Upper lobe of right lung (tissue), 1 donor: ENCODE measurements at places on chromosomes 13 and 19. TPM values are rescaled to one million over a fixed set of nuclear protein-coding genes. Genes with fewer than 3 reads are reported as not detected.

GRCh38 chr19:50479761-50480251 is 3.2 kb upstream of the GARIN5A start:
- H3K4me1 ChIP-seq: peaks cover 16% of the 10 kb centered on the region
- peaks cover 57% of the 10 kb centered on the region for H3K36me3 ChIP-seq

- peak overlapping the region; percentile 12 for H3K27ac ChIP-seq
- DNase-seq: no peak
- H3K36me3 ChIP-seq: no peaks in the 10 kb centered on the region
- H3K4me1 ChIP-seq: peaks cover 60% of the 10 kb centered on the region
These were observed 5.2 kb downstream of the STARD13 start for GRCh38 chr13:33280279-33280905.

Gene ACP7
- total RNA-seq: not detected

DNA sequence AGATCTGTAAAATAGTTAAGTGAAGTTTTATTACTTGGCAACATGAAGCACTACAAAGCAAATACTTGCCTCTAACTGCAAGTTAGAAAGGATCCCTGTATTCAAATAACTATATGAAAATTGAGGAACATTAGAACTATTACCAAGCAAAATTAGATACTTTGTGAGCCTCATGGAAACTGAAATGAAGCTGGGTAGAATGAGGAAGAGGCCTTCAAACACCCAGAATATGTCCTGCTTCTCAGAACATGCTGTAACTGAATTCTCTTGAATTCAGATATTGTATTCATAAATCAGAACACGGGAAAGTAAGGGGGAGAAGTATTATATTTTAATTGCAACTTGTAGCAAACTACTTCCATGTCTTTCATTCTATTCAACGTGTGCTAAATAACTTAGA is 947.9 kb downstream of the PCDH17 start:
- H3K36me3 ChIP-seq: no peaks in the 10 kb centered on the region
- H3K4me3 ChIP-seq: no peak overlapping the region
- no peak for DNase-seq
- H3K27ac ChIP-seq: no peak overlapping the region
- no peaks in the 10 kb centered on the region for H3K27me3 ChIP-seq
- no peaks in the 10 kb centered on the region for H3K4me1 ChIP-seq

DNA sequence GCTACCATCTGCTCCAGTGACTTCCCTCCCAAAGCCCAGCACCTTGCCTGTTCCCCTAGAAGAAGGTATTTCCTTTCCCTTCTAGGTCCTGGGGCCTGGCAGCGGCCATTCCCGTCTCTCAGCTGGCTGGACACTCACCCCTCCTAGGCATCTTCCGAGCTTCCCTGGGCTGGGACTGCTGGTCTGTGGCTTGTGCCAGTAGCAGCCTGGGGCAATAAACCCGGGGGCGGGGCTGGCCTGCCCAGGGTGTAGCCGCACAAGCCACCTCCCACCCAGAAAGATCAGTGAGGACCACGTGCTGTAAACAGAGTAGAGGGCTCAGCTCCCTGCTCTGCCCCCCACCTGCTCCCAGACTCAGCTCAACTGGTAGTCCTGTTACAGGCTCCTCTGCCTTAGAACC is 15.0 kb downstream of the LIPE start:
- no peaks in the 10 kb centered on the region for H3K4me1 ChIP-seq
- DNase-seq: no peak
- H3K27me3 ChIP-seq: no peaks in the 10 kb centered on the region
- H3K27ac ChIP-seq: no peak overlapping the region
- no peaks in the 10 kb centered on the region for H3K36me3 ChIP-seq
- H3K4me3 ChIP-seq: no peak overlapping the region

DNA sequence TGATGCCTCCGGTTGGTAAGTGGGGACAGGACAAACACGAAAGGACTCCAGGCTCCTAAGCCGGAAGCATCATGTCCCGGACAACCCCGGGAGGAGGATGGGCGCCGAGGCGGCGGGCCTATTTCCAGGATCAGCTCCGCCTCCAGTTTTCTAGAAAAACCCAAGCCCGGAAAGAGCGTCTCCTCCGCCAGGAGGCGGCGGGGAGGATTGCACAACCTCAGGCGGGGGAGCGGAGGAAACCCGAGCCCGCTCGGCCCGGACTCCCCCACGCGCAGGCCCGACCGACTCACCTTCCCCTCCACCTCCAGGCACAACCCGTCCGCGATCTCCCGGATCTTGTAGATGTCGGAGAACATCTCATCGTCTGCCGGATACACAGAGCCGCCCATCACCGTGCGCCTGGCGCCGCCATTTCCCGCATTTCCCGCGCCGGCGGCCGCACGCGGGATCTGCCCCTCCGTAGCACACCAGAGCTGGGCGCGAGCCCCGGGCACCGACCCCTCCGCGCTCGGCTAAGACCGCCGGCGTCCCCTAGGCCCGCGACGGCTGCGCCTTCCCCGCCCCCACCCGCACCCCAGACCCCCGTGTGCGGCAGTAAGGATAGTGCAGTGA is 455 bp downstream of the TPT1 start:
- peak overlapping the region; percentile 99 for H3K4me3 ChIP-seq
- H3K27ac ChIP-seq: peak overlapping the region; percentile 100
- peaks cover 47% of the 10 kb centered on the region for H3K36me3 ChIP-seq
- DNase-seq: peak; percentile 97
- peaks cover 51% of the 10 kb centered on the region for H3K4me1 ChIP-seq

DNA sequence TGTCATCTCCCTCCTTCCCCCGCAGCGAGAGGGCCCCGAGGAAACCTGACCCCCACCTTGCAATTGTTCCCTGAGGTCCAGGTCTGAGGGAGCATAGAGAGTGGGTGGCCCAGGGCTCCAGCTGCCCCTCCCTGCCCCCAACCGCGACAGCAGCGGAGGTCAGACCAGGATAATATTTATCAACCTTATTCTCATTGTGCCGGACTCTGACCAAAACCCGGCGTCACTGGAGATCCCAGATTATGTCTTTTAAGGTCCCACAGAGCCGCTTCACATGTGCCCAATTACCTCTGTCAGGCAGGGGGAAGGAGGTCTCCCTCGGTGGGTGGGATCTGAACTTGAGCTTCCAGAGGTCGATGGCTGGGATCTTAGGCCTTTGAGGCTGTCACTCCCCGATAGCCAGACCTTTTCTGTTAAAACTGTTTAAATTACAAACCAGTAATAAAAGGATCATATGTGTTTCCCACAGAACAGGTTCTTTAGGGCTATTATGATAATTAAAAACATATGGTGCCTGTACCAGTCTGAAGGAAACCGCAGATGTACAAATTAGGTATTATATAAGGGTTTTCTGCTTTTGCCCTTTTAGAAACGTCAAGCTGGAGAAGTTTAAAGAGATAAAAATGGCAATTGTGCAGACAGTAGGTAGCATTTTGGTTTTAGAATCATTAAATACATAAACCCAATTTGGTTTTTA is 195.5 kb downstream of the ZNF536 start:
- H3K4me1 ChIP-seq: no peaks in the 10 kb centered on the region
- DNase-seq: no peak
- no peak overlapping the region for H3K4me3 ChIP-seq
- H3K27ac ChIP-seq: no peak overlapping the region

GRCh38 chr13:99686157-99686572 is 184.9 kb downstream of the TM9SF2 start:
- H3K4me1 ChIP-seq: no peaks in the 10 kb centered on the region
- no peak for DNase-seq
- no peaks in the 10 kb centered on the region for H3K27me3 ChIP-seq

DNA sequence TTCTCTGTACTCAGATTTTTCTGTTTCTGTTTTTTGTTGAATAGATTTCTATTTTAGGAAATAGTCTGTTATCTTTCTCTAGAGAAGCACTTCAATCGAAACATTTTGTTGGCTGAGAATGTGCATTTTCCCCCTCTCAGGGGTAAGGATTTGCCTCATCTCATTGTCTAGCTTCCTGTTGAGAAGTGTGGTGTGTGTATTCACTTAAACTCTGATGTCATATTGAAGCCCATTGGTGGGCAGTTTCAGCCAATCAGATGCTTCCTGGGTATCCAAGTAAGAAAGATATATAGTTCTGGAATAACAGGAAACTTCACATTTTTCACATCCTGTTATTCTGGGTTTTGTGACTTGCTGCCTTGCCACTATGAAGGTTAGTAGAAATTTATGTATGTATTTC is 87.6 kb downstream of the ARHGEF7 start:
- H3K27me3 ChIP-seq: no peaks in the 10 kb centered on the region
- peak overlapping the region; percentile 48 for H3K27ac ChIP-seq
- DNase-seq: no peak
- peaks cover 44% of the 10 kb centered on the region for H3K4me1 ChIP-seq
- peak overlapping the region; percentile 17 for H3K4me3 ChIP-seq
- H3K36me3 ChIP-seq: no peaks in the 10 kb centered on the region

GRCh38 chr13:29887686-29888085 is 37.3 kb upstream of the UBL3 start:
- no peaks in the 10 kb centered on the region for H3K27me3 ChIP-seq
- no peaks in the 10 kb centered on the region for H3K4me1 ChIP-seq
- DNase-seq: no peak
- no peak overlapping the region for H3K4me3 ChIP-seq
- no peak overlapping the region for H3K27ac ChIP-seq
- no peaks in the 10 kb centered on the region for H3K36me3 ChIP-seq

DNA sequence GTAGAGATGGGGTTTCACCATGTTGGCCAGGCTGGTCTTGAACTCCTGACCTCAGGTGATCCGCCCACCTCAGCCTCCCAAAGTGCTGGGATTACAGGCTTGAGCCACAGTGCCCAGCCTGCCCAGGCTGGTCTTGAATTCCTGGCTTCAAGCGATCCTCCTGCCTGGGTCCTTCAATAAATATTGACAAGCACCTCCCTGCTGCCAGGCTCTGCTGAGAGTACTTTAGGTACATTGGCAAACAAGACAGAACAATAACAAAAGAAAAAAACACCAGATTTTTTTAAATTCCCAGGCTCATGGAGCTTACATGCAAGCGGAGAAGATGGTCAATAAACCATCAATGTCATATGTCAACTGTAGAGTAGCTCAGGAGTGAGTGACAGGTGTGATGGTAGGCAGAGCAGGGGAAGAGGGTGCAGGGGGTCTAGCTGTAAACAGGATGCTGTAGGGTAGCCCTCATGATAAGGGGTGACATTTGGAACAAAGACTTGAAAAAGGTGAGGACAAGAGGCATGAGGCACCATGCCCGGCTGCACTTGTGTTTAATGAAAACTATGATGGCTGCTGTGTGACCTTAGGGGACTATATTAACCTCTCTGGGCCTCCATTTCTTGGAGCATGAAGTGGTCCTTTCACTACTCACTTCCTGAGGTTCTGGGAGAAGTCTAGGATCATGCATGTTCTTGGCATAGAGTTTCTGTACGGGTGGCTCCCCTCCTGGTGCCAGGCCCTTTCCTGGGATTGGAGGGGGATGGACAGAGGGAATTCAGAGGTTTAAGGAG is 19.6 kb downstream of the SULT2B1 start:
- no peak overlapping the region for H3K27ac ChIP-seq
- no peak for DNase-seq
- no peaks in the 10 kb centered on the region for H3K27me3 ChIP-seq
- no peaks in the 10 kb centered on the region for H3K36me3 ChIP-seq
- no peak overlapping the region for H3K4me3 ChIP-seq
